Adrenal gland (tissue), 19 donors: ENCODE measurements at places on chromosomes 3 and 15.

DNA sequence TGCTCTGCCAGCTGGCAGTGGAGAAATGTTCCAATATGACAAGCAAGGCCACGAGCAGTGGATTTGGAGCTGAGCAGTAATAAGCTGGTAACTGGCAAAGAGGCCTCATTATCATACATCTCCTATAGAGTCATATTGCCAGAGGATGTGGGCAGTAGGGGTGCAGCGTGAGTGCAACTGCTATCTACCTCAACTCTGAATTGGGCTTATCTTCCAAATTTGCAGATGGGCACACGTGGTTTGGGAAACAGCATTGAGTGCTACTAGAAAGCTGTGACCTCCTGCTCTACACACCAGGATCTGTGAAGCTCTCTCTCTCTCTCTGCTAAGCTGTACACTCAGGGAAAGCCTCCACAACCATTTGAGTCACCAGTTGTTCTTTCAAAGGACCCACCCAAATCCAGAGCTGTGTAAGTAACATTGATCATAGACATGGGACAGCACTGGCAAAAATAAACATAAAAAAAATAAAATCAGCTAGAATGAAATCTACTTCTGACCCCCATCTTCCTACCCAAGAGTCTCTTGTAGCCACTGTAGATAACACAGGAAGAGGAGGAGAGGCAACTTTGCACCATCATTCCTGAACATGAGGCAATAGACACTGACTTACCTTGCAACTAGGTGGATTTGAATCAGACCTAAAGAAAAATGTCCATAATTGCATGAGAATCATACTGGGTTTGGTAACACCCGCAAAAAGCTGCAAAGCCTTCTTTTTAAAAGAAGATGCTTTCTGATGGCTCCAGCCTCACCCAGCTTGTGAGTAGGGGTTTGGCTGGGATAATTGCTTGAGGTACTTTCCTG is 82.9 kb upstream of the THBS1 start:
- no peaks in the 10 kb centered on the region for H3K27me3 ChIP-seq
- no peaks in the 10 kb centered on the region for H3K36me3 ChIP-seq
- H3K4me1 ChIP-seq: peaks cover 14% of the 10 kb centered on the region
- no peak for DNase-seq
- H3K27ac ChIP-seq: no peak overlapping the region

- DNase-seq: no peak
- no peaks in the 10 kb centered on the region for H3K27me3 ChIP-seq
Observed at GRCh38 chr15:63582718-63583426, 14.3 kb upstream of the FBXL22 start.

DNA sequence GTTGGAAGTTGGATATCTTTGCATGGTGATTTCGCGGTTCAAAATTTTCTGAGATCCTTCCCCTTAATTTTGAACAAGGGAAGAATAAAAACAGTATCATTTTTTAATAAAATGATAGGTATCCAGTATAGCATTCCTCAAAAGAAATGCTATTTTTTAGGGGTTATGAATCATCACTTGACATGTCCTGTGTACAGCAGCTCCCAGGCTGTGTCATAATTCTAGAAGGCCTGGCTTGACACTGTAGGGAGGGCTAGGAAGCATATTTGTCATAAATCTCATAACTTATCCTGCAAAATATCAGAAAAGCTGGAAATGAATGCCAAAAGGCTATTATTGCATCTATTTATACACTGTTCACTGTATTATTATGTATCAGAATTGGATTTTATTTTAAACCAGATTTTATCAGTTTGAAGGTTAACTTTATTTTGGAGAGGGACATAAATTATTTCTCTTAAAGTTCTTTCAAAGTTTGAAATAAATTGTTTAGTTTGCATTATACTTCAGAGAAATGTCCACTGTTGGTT is 539.1 kb upstream of the ROBO2 start:
- DNase-seq: no peak
- no peak overlapping the region for H3K4me3 ChIP-seq
- no peaks in the 10 kb centered on the region for H3K4me1 ChIP-seq
- H3K27me3 ChIP-seq: no peaks in the 10 kb centered on the region

- H3K27ac ChIP-seq: no peak overlapping the region
- H3K36me3 ChIP-seq: no peaks in the 10 kb centered on the region
- no peak for DNase-seq
- no peaks in the 10 kb centered on the region for H3K27me3 ChIP-seq
- H3K4me3 ChIP-seq: no peak overlapping the region
Observed at GRCh38 chr3:31839144-31839917, 141.7 kb downstream of the OSBPL10 start.
